ENCODE measurements at places on chromosomes 12 and 14.

GRCh38 chr12:66025477-66025876 is 105.1 kb downstream of the LLPH start:
- no peak for DNase-seq

DNA sequence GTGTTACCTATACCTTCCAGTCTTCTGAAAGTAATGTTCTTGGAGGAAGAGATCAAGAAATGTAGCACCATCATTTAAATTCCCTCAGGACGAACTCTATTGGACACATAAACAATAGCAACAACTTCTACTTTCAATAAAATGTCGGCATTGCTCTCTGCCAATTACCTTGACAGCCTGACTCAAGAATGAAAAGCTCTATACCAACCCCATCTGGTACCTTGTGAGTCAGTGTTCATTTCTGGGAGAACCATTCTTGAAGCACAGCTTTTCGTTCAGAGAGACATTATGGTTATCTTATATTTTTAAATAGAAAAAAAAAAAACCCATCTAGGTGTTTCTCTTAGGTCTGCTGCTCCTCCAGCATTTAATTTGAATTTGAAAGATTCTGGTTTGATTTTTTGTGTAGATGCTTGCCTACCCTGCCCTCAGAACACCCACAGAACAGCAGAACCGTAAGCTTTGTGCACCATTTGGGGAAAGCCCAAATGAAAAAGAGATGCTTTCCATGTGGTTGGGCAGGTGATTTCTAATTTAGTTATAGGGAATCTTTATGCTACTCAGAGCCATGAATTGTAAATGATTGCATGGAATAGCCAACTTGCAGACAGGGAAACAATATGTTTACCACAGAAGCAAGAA is 156.0 kb downstream of the SAMD4A start:
- DNase-seq = no peak

DNA sequence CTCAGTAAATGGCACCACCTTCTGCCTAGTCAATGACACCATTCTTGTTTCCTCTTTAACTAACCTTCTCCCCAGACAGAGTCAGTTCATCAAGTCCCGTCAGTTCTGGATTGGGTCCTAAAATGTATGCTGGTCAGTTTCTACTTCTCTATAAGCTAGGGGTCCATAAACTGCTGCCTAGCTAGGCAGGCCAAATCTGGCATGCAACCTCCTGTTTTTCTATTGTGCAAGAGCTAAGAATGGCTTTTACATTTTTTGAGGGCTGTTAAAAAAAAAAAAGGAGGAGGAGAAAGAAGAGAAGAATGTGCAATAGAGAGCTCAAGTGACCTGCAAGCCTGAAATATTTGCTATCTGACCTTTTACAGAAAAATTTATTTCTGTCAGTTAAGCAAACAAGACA is 6.4 kb upstream of the TMED10 start:
- DNase-seq = peak; percentile 57

DNA sequence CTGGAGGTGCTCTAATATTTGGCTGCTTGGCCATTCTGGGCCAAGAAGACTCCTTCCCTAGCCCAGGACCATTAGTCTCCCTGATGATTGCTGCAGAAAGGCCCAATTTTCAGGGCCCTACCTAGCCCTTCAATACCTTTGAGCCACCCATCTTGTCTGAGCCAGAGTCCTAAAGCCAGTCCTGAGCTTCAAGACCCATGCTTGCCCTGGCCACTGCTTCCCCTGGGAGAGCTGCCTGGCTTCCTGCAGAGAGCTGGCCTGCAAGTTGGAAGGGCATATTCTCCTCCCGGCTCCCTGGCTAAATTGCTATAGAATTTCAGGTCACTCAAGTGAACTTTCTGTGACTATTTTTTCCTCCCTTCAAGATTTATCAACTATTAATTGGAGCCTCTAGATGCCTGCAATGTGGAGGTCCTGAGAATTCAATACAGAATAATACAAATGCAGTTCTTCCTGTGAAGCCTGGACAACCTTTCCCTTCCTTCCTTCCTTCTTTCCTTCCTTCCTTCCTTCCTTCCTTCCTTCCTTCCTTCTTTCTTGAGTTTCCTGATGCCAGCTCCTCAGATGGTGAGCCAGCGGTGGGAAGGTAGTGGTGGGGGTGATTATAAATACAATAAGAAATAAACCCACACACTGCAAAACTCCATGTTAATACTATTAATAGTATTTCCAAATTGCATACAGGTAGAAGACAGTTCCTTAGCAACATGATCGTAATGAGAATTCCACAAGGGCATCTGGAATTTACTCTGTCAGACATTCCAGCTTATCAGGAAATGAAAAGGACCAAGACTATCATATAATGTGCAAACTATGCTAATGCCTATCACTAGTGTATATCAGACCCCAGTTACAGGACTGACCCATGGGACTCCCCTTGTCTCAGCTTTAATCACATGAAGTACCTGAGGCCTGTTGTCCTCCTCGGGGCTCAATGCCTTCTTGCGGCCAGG is 108.1 kb downstream of the ZFP36L1 start:
- DNase-seq = no peak

DNA sequence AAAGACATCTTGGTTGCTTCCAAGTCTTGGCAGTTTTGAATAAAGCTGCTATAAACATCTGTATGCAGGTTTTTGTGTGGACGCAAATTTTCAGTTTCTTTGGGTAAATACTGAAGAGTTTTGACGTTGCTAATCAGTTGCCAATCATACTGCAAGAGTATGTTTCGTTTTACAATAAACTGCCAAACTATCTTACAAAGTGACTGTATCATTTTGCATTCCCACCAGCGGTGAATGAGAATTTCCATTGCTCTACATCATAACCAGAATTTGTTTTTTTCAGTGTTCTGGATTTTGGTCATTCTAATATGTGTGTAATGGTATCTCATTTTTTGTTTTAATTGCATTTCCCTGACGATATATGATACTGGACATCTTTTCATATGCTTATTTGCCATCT is 190.8 kb upstream of the PARP11 start:
- DNase-seq = no peak

- no peak for DNase-seq
Observed at GRCh38 chr14:104816616-104816884, 15.6 kb downstream of the ZBTB42 start.
